ENCODE measurements at places on chromosomes 2 and 18. TPM values are rescaled to one million over a fixed set of nuclear protein-coding genes. Genes with fewer than 3 reads are reported as not detected.

Gene KLHL41
- 0.11 TPM for total RNA-seq

Gene RESP18
- not detected for total RNA-seq

Gene CNDP1
- not detected for total RNA-seq

Gene FEZ2
- 86.2 TPM for total RNA-seq

Gene MAP2
- total RNA-seq: 7.6 TPM

Gene TEKT4
- total RNA-seq: not detected

Gene LRP2
- total RNA-seq: not detected

Gene ALKAL2
- total RNA-seq: not detected

Gene ACKR3
- total RNA-seq: 10.1 TPM

Gene ASAP2
- total RNA-seq: 49.6 TPM

Gene FSIP2
- not detected for total RNA-seq

Gene PAX8
- total RNA-seq: 2.1 TPM

Gene RAB27B
- 0.54 TPM for total RNA-seq

Gene ANKRD62
- not detected for total RNA-seq

Gene C1QL2
- total RNA-seq: not detected

Gene TP53I3
- 74.1 TPM for total RNA-seq

Gene PROC
- not detected for total RNA-seq

Gene HAAO
- total RNA-seq: not detected

Gene KCNE4
- total RNA-seq: 3.8 TPM

Gene MOGAT1
- not detected for total RNA-seq

Gene ZDBF2
- 10.2 TPM for total RNA-seq

Gene CLASP1
- 37.4 TPM for total RNA-seq

Gene LTBP1
- total RNA-seq: 198 TPM

Gene GBX2
- total RNA-seq: not detected

Gene LYPD6
- 3.9 TPM for total RNA-seq

Gene CFC1
- total RNA-seq: not detected

Gene ZNF804A
- total RNA-seq: 0.76 TPM

Gene MROH2A
- total RNA-seq: not detected

Gene CDKL4
- not detected for total RNA-seq

Gene MAT2A
- 104 TPM for total RNA-seq

Gene SKOR2
- total RNA-seq: not detected

Gene CDH20
- total RNA-seq: not detected

Gene PXDN
- 291 TPM for total RNA-seq

Gene MC4R
- total RNA-seq: 0.32 TPM

Gene SLC35F5
- total RNA-seq: 146 TPM

Gene NEURL3
- not detected for total RNA-seq

Gene IGFBP5
- total RNA-seq: 117 TPM

Gene C2orf92
- 3.4 TPM for total RNA-seq

Gene LONRF2
- under 0.01 TPM for total RNA-seq

Gene C2orf66
- total RNA-seq: not detected

Gene GRB14
- total RNA-seq: not detected

Gene SUCLG1
- 50.4 TPM for total RNA-seq

Gene TM4SF20
- total RNA-seq: 14.2 TPM

Gene SLC66A2
- total RNA-seq: 67.0 TPM

Gene SDC1
- total RNA-seq: 33.1 TPM

Gene EIF2AK3
- 15.9 TPM for total RNA-seq

Gene ANKRD30BL
- total RNA-seq: not detected

Gene KCNK3
- total RNA-seq: not detected

Measured in GM23248 (cell line).